Epithelial cell of prostate (primary cell): ENCODE measurements at places on chromosomes 1 and 21.

GRCh38 chr1:157156058-157156541, 17.9 kb upstream of the ETV3 start:
- DNase-seq: no peak

DNA sequence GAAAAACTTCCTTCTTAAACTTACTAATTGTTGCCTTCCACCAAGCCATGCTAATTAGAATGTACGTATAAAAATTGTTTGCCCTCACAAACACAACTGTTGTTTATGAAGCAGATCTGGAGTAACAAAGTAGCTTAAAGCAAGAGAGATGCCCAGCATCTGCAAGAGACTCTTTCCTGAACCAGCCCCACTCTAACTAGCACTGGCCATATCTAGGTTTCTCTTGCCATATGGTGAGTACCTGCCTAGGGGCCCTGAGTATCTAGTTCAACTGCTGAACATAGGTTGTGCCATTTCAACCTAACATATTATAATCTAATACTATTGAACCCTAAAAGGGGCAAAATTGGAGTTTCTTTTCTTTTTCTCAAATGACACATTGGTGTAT, 883.4 kb upstream of the B3GALT2 start:
- DNase-seq: no peak

DNA sequence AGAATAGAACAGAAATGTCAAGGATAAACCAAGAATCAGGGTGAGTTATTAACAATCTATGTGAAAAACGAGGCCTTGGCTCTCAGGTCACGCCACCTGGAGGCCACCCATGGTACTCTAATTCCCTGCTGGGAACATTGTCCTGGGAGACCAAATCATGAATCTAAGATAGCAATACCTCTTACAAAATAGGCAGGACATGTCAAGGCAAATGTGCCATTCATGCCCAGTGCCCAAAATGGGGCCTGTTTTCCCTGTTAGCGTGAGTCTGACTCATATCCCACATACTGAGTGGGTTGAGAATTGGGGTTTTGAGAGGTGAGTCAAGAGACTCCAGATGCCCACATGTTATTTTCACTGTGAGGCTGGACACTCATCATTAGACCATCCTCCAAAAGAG, 380.8 kb downstream of the HHIPL2 start:
- DNase-seq: peak; percentile 99

- DNase-seq: no peak
These were observed 312.9 kb downstream of the RRAGC start for GRCh38 chr1:38546636-38547035.

DNA sequence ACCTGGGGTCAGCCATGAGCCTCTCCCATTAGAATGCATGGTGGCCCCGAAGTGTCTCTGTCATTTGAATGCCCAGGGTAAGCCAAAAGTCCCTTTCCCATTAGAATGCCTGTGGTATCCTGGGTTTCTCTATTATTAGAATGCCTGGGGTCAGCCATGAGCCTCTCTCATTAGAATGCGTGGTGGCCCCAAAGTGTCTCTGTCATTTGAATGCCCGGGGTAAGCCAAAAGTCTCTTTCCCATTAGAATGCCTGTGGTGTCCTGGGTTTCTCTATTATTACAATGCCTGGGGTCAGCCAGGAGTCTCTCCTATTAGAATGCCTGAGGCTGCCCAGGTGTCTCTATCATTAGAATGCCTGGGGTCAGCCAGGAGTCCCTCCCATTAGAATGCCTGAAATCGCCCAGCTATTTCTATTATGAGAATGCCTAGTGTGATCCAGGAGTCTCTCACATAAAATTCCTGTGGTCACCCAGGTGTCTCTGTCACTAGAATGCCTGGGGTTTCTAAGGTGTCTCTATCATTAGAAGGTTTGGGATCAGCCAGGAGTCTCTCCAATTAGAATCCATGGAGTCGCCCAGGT, 65.5 kb downstream of the RNF187 start:
- DNase-seq: no peak

GRCh38 chr1:185412385-185413087, 95.5 kb upstream of the IVNS1ABP start:
- DNase-seq: peak; percentile 63

GRCh38 chr21:31974454-31974985, 101.7 kb downstream of the HUNK start:
- DNase-seq: no peak

DNA sequence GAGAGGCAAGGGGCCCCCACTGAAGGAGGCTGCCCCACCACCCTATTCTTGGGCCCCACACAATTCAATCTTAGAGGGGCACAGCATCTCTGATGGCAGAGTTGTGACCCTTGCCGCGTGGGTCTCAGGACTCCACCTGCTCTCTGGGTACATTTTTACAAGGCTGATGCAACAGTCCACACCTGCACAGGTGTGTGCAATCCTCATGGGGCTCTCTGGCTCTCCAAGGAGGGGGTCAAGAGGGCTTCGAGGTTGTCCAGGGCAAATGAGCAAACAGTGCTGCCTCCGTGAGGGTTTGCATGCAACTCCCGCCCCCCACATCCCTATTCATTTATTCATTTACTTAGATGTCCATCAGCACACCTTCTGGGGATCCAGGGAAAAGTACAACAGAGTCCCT, 81.6 kb upstream of the IFFO2 start:
- no peak for DNase-seq

GRCh38 chr1:12184008-12184681, 17.4 kb downstream of the TNFRSF1B start:
- no peak for DNase-seq

GRCh38 chr1:11700601-11701467, 9.3 kb downstream of the DRAXIN start:
- no peak for DNase-seq
